ENCODE measurements at places on chromosomes 6 and 20.

- no peak for DNase-seq
Measured at GRCh38 chr6:137588472-137588871, 94.3 kb upstream of the OLIG3 start.

GRCh38 chr6:11586536-11586935 lies 49.0 kb downstream of the TMEM170B start:
- DNase-seq, result no peak

- no peak for DNase-seq
Measured at GRCh38 chr20:47049771-47050170, 155.1 kb downstream of the EYA2 start.

- no peak for DNase-seq
Measured at GRCh38 chr20:2297357-2297728, 1.5 kb downstream of the TGM3 start.

DNA sequence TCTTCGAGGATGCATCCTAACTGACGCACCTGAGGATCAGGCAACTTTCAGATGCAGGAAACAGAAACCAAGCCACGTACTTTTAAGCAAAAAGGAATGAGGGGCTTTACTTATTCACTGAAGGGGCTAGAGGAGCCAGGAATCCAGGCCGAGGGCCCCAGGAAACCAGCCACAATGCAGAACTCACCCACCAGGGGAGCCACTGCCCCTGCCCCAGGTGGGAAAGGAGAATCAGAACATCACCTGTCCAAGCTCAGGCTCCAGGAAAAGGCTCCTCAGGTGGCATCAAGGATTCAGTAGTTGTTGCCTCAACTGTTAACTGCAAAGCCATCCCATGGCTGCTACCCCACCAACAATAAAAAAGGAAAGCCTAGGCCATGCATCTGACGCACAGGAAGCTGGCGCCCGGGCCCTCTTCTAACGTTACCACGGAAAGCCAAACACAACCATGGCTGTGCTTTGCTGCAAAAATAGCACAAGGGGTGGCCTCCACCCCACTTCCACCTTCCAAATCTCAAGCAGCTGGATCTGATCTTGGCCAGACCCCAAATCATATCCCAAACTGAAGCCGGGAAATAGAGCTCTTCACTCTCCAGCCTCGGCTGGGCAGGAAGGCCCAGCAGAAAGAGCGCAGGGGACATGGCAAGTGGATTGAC lies 121.0 kb downstream of the PREX1 start:
- DNase-seq, result no peak

GRCh38 chr6:141056945-141057625 lies 1075.6 kb upstream of the GJE1 start:
- DNase-seq, result no peak

DNA sequence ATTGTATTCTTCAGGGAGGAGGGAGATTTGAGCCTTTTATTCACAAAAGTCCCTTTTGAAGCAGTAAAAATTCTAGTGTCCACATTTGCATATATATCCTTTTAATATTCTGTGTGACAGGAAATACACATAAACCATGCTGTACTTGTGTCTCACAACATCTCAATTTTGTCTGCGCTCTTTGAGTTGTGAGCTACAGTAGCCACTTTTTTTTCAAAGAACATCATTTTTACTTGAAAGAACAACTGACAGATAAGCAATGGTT lies 21.3 kb downstream of the LMBRD1 start:
- DNase-seq, result no peak

DNA sequence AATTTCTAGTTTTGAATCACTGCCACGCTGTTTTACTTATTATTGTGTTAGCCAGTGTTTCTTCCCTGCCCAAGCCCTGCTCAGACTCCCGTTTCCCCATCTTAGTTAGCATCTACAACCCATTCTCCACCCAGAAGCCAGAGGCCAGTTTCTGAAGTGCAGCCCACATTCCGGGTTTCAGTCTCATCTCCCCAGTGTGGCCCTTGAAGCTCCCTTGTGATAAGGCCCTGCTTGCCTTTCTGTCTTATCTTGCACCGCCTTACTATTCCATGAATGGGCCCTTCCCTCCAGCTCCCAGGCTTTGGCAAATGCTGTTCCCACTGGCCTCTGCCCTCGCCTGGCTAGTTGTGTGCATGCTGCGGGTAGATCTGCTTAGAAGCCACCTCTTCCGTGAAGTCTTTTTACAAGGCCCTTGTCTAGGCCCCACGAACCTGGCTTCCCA lies 41.1 kb downstream of the TOX2 start:
- no peak for DNase-seq

DNA sequence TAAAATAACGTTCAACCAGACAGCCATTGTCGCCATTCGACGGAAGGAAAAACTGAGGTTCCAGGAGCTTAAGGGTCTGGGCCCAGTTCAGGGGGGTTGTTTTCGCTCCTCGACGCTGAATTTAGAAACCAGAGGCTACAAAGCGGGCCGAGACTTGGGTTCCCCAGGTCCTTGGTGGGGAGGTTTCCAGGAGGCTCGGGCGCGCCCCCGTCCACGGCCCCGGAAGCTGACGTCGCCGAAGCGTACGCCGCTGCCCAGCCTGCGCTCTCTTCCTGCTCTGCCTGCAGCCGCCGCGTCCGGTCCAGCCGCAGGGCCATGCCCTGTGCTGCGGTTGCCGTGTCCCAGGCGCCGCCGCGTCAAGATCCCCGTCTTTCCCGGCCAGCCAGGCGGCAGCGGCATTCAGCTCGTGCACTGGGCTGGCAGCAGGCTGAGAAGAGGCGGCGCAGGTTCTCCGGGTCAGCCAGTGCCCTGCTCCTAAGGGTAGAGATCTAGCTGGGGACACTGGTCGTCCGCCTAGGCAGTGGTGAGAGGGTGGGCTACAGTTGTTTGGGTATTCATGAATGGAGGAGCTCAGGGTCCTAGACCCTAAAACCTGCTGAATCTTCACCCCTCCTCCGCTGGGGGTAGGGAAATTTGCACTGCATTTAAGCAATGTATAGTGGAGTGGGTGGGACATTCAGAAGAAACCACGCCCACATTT lies 901 bp upstream of the TRIM26 start:
- peak; percentile 78 for DNase-seq
